Nephron progenitor cell (in vitro differentiated cells): ENCODE measurements at places on chromosomes 5 and 9.

- no peak for DNase-seq
Observed at GRCh38 chr5:179606071-179606909, 17.2 kb downstream of the HNRNPH1 start.

- DNase-seq, result no peak
Observed at GRCh38 chr5:136981936-136982335, 517.2 kb downstream of the SPOCK1 start.

DNA sequence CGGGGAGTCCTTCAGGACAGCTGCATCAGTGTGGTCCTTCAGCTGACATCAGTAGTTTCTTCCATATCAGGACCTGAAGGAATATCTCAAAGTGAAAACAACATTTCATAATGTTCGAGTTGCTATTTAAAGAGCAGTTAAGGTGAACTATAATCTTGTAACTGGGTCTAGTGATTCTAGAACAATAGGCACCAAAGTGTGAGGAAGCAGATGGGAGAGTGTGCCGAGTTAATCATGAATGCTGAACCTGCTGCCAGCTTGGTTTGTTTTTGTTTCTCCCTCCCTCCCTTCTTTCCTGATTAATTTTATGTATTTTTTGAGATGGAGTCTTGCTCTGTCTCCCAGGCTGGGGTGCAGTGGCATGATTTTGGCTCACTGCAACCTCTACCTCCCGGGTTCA is 3.6 kb upstream of the PTGR1 start:
- DNase-seq, result no peak

DNA sequence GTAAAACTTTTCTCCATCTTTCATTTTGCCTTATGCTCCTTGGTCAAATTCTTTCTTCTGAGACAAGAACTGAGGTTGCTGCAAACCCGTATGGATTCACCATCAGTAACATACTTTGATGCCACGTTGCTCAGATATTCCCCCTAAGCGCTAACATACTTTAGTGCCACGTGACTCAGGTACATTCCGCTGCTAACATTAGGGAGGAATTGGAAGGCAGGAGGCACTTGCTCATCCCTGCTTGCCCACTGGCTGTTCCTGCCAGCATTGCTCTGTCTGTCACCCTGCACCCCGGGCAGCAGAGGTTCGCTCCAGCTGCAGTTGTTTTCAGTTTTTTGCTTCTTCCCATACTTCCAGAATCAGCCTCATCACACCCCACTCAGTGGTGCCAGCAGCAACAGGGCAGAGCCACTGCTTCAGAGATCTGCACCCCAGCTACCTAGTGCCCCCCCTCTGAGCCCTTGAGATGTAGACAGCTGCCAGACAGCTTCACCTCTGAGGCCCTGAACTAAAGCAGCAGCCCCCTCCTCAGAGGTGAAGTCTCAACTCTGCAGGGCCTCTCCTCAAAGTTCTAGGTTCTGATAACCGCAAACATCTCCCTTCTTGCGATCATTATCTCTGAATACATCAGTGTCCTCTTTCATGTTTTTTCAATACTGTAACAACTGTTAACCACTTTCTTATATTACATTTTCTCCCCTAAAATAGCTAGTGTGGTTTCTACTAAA is 228.0 kb upstream of the KIF2A start:
- no peak for DNase-seq

DNA sequence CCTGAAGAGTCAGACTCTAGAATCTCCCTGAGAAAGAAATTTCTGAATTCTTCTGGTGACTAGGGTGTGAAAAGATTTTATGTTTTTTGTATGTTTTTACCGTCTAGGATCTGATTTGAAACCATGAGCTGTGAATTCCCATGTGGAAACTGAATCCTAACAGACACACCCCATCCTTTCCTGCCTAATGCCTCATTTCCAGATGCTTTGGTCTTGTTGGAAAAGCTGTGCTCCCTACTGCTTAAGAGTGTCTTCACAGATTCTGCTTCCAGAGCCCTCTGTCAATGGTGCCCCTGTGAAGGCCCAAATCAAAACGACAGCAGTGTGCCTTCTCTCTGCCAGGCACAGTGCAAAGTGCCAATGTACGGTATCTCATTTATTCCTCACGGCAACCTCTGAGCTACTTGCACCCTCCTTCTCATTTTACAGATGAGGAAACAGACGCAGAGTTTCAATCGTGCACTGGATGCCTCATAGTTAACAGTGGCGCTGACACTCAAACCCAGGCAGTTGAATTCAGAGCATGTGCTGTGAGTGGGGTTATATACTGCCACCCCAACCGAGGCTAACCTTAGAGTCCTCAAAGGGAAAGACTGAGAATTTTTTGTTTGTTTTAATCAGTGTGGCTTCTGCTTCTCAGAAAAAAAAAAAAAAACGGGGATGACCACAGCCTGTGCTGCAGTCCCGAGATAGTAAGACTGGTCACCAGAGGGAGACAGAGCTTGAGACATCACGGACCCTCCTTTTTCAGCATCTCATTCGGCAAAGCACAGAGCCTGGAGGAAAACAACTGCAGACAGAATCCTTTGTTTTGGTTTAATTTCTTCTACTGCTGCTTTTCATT is 188.4 kb downstream of the SNCAIP start:
- DNase-seq, result peak; percentile 40

DNA sequence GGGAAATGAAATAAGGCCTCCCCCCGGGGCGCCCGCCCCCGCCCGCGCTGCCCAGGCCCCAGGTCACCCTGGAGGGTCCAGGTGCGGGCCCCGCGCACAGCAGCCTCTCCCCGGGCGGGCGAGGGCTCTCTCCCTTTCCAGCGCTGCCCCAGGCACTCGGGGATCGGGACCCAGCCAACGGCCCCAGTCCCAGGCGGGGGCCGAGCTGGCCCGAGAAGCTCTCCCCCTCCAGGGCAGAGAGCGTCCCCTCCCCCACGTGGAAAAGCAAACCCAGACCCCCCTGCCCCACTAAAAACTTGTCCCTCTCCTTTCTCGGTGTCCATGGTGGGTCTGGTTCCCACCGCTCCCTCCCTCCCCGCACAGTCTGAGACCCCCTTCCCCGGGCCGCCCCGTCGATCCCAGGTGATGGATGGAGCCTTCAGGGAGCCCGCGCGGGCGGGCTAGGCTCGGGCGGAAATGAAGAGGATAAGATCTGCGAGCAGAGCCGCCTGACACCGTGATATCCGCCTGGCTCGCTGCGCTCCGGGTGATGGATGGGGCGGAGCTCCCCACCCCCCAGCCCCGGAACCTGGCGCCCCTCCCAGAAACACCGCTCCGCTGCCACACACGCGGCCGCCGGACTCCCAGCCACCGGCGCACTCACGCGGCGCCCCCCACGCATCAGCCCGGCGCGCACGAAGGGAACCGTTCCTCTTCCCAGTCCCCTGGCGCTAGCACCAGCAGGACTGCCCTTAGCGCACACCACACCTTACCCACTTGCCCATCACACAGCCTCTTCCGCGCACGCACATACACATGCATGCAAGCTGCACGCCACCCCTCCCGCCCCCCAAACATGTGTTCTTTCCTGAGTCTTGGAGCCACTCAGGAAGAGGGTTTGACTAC is 81.7 kb upstream of the ZBTB43 start:
- peak; percentile 70 for DNase-seq

DNA sequence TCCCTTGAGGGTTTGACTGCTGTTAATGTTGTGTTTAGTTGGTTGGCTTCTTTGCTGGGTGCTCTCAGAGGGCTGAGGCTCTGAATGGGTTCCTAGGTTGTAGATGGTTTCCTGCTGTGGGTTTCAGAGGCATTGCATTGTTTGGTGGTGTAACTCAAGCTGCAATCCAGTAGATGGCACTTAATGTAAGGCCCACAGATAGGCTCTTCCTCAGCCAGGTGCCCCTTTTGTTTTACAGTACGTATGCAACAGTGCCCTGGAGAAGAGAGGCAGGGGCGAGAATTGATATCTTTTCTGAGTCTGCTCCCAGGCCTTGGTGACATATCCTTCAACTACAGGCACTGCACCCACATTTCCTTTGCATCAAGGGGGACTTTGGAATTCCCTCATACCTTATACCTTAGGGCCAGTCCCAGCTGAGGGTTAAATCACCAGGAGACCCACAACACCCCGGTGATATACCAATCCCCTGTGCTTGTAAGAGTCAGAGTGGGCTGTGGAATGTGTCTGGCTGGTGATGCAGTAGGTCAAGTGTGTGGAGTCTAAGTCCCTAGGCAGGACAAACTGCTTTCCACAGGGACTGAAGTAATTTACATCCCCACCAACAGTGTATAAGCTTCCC is 7.0 kb upstream of the UGT3A2 start:
- DNase-seq, result no peak

- DNase-seq, result no peak
Observed at GRCh38 chr9:130354806-130355205, 89.2 kb downstream of the HMCN2 start.

DNA sequence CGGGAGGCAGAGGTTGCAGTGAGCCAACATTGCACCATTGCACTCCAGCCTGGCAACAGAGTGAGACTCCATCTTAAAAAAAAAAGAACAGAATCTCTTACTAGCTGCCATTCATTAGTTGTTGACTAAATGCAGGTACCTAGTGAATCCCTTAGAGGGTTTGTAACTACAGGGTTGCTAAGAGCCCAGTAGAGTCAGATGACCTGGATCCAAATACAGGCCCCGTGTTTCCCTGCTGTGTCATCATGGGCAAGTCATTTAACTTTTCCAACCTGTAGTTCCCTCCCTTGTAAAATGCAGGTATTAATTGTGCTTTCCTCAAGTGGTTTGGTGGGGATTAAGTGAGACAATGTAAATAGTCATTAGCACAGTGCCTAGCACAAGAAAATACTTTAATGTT is 32.8 kb downstream of the PLAC8L1 start:
- DNase-seq, result no peak

DNA sequence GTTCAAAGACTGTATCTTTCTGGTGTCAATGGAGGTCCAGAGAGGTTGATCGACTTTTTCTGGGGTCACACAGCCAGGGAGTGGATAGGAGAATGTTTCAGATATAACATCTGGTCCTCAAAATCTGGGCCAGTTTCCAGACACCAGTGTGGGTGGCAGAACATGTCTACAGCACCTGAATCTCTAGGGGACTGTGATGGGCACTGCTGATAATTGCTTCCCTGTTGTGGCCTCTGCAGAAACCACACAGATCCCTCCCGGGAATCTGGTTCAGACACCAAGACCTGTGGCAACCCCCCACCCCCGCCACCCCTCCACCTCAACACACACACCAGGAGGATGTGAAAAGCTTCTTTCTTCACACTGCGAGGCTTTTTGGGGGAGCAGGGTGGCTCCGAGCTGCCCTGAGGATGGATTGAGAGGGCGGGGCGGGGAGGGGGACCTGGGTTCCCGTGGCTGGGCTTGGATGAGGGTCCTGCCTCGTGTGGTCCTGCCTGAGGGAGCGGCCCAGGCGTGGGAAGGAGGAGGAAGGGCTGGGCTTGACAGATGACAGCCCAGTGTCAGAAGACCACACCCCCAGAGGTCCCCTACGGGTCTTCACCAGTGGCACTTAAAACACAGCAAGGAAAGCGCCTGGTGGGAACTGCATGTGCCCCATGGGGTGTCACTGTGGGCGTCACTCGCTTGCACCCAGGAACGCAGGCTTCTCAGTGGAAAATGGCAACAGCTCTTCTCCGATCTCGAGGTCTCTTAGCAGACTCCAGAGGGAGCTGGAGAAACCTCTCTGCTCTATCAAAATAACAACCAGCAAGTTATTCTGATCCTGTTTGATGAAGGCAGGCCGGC is 55.2 kb downstream of the TRIP13 start:
- no peak for DNase-seq

DNA sequence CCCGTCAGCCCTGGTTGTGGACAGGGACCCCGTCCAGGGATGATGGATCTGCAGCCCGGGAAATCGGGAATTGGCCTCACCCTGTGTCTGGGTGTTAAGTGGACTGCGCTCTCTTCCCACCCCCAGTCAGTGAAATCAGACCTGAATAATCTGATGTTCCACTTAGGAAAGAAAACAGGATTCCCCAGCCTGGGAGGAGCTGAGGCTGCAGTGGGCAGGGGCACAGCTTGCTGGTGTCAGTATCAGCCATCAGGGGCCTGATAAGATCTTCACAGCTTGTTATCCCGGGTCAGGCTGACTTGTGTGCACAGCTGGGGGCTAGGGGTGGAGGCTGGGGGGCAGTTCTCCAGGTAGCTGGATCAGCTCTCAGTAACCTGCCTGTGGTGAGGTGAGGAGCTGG is 29.1 kb downstream of the LMX1B start:
- DNase-seq, result no peak

GRCh38 chr9:121350993-121351561 is 19.0 kb downstream of the STOM start:
- no peak for DNase-seq

- no peak for DNase-seq
Observed at GRCh38 chr5:153907170-153907775, 131.4 kb downstream of the FAM114A2 start.

DNA sequence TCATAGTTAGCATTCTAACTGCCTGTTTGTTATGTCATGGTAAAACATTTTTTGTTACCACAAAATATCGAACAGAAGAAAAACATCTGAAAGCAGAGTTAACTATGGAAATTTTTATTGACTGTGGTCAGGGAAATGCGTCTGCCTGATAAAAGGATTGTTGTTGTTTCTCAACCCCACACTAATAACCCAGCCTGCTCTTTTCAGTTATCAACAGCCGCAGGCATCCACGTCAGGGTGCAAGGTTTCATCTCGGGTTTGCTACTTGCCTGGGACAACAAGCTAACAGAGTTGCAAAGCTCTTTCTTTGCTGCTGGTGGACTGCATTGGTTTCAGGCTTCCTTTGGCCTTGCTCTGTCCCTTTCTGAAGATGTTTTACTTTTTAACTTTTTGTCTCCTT is 969.2 kb downstream of the CDH18 start:
- DNase-seq, result no peak
